ENCODE measurements at places on chromosomes 3 and 15. TPM values are rescaled to one million over a fixed set of nuclear protein-coding genes. Genes with fewer than 3 reads are reported as not detected.

The GPR149 gene
- not detected for total RNA-seq

The NRG4 gene
- 0.56 TPM for total RNA-seq

The ATP13A4 gene
- total RNA-seq, result 0.19 TPM

The WNT5A gene
- 36.4 TPM for total RNA-seq
